GM13977 (cell line): ENCODE measurements at places on chromosomes 1 and 21.
A peak's percentile ranks its signal among the peaks of the same experiment; 100 is the strongest.

- no peak for DNase-seq
These were observed 560.4 kb downstream of the PTBP2 start for GRCh38 chr1:97281962-97282361.

DNA sequence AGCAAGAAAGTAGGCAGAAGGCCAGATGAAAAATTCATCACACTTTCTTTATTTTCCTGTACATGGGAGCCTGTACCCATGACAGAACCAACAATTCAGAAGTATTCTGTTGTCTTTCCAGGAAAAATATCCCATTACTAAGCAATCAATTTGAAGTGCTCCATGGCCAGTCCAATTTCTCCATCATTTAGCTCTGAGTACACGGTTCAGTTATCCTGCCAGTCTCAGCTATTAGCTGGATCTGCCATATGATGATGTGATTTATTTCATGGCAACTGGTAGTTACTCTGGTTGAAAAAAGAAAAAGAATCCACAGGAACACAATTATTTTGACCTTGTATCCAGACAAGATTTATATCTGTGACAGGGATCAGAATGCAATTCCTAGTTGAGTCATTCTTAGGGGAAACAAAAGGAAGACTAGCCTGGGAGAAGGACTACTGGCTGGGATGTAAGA, 70.6 kb upstream of the GORAB start:
- DNase-seq, result no peak

DNA sequence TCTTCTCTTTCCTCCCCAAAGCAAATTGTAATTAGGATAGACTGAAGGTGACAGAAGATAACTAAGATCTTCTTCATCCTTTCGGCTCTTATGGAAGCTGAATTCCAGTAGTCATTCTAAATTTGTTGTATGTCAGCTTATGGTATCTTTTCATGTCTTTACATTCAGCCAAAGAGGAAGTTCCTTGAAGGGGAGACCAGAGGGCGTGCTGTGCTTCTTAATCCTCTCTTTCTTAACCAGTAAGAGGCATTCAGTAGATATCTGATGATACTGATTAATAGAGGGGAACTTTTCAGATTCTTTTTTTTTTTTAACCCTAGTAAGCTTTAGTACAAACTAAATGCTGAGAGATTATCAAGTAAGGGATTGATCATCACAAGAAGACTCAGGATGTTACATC, 102.3 kb downstream of the OSBPL9 start:
- no peak for DNase-seq

- no peak for DNase-seq
These were observed 15.8 kb downstream of the UBE2G2 start for GRCh38 chr21:44785620-44786335.

DNA sequence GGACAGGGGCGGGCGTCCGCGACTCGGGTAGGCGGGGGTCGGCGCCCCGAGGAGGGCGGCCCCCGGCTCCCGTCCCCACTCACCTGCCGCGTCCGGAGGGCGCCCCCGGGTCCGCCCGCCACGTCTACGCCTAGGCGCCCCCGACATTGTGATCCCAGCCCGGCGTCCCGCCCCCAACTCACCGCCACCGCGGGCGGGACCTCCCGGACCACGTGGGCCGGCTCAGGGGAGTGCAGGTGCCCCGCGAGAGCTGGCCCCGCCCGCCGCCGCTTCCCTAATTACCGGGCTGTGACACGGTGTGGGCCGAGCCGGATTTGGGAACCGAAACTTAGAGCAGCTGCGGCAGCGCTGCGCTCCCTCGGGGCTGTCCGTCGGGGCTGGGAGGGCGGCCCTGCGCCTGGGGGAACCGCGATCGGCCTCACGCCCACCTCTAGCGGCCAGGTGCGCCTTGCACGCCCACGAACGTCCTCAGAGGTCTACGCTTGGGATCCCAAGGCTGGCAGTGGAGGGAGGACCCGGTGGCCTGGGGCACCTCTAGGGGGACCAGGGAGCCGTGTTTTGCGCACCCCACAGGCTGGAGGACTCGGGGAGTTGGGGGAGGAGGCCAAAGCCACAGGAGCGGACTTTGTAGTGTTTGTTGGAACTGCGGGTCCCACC, 521 bp upstream of the NADK start:
- peak; percentile 96 for DNase-seq
